ENCODE measurements at places on chromosomes 5 and 9.
A peak's percentile ranks its signal among the peaks of the same experiment; 100 is the strongest.

GRCh38 chr9:135077497-135078200 lies 9.8 kb upstream of the OLFM1 start:
- peak; percentile 94 for DNase-seq

DNA sequence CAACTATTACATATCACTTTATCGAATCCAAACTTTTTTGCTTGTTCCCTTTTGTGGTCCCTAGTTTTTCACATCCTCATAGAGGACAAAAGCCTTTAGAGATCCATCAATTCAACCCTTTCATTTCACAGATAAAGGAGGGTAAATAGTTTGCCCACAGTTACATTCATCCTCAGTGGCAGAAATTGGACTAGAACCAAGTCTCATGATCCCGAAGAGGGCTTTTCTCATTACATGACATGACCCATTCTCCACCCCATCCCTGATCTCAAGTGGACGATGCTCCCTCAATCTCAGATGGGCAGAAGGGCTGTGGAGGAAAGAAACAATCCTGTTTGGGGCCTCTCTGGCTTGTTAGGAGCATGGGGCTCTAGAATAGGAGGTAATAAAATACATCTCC lies 23.1 kb downstream of the TICAM2 start:
- no peak for DNase-seq

- no peak for DNase-seq
Measured at GRCh38 chr9:91342575-91342974, 19.1 kb downstream of the AUH start.

- peak; percentile 23 for DNase-seq
Measured at GRCh38 chr5:168286386-168286785, 5.1 kb upstream of the WWC1 start.

DNA sequence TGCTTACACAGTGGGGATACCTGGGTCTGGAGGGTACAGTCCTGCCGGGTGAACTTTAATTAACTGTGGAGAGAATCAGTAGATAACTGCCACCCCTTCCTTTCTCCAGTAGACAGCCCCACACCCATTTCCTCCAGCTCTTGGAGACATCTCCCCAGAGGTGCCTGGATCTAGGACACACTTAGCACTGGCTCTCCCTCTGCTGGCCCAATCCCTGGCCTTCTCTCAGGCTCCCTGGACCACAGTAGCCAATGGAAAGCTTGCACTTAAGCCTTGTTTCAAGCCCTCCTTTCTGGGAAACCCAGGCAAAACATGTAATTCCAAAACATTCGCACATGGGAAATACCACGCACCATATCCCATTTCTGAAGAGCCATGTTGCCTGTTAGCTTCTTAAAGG lies 169.2 kb upstream of the GAS1 start:
- DNase-seq, result no peak

DNA sequence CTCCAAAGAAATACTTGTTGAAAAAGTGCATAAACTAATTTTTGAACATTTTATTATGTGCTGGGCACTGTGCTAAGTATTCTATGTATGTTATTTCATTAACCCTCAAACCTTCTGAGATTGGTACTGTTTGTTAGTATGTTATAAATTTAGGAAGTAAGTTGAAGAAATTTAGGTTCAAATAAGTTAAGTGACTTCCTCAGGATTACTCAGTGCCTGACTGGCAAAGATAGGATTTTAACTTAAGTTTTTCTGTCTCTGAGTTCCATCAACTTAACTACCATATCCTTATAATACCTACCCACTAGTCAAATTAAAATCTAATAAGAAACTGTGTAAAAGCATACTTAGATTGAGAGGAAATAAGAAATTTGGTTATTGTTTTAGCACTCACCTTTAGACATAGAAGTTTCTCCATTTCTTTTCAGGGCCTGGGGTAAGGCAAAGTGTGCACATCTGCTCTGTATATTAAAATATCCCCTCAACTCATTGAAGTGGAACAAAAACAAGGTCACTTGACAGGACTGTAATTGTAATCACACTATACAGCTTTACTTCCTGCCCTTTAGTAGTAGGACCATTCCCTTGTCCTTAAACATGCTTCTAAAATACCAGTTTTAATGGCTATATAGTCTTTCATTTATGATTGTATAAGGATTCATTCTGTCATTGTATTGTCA lies 15.2 kb downstream of the TGFBR1 start:
- no peak for DNase-seq

- DNase-seq, result no peak
Measured at GRCh38 chr5:18091758-18092157, 457.5 kb downstream of the TAF11L14 start.

- no peak for DNase-seq
Measured at GRCh38 chr9:113261917-113262671, 13.3 kb downstream of the CDC26 start.

GRCh38 chr5:7422316-7423106 lies 26.6 kb downstream of the ADCY2 start:
- no peak for DNase-seq

GRCh38 chr9:122227575-122227900 lies 1.2 kb downstream of the LHX6 start:
- no peak for DNase-seq

- peak; percentile 58 for DNase-seq
Measured at GRCh38 chr9:132214027-132214622, 52.3 kb downstream of the NTNG2 start.

DNA sequence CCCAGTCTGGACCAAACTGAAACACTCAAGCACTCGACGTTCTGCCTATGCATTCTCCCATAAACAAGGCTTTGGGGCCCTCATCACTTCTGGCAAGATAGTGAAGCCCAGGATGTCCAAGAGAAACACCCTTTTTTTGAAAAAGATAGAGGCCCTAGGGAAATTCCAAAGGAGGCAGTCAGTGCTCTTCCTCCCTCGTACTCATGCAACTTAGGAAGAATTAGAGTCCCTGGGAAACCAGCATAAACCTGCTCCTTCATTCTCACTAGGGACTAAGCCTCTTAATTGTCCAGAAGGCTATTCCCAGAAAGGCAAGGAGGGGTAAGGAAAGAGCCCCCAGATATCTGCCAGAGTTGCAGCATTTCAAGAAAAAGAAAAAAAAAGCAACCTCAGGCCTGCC lies 7.8 kb upstream of the RUSC2 start:
- DNase-seq, result no peak

GRCh38 chr5:71907608-71908145 lies 188.6 kb downstream of the CARTPT start:
- no peak for DNase-seq

- no peak for DNase-seq
Measured at GRCh38 chr9:80437091-80437640, 865.4 kb downstream of the TLE4 start.

DNA sequence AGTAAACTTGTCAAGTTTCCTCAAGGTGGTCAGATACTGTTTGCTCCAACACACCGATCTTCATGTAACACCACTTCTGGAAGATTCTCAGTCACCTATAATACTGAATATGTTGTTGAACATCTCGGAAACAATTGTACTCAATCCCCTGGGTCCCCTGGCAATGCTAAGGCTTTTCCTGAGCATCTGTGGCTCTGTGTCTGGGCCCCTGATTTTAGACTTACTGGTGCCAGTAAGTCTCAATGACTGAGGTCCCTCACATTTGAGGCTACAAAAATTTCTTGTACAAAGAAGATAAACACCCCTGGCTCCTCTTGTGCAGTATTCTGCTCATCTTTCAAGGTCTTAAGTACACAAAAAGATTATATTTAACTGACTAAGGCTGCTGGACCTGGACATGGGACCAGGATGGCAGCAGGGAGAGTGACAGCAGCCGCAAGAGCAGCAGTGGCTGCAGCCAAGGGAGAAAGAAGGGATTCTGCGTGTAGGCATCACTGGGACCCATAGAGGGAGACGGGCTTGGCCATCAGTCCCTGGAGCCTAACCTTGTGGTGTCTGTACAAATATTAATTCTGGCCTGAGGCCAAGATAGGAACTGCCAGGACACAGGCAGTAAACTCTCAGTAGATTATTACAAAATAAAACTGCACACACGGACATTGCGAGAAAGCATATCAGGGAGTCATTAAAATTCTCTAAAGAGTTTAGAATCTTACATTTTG lies 49.0 kb upstream of the TNPO1 start:
- no peak for DNase-seq

DNA sequence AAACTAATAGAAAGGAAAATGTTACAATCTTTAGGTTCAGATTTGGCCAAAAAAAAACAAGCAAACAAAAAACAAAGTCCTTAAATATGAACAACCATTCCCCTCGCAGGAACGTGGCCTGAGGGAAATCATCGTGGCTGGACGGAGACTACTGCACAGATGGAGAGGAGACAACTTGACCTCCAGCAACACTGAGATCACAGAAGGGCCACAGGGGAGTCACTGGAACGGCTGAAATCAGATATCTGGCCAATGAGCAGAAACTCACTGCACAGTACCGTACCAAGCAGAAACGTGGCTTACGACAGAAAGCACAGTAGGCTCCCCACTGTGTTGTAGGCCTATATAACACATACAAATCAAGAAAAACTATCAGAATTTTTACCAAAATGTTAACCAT lies 27.7 kb downstream of the CAMSAP1 start:
- no peak for DNase-seq

GRCh38 chr9:108978205-108978604 lies 35.1 kb downstream of the CTNNAL1 start:
- DNase-seq, result no peak

- DNase-seq, result no peak
Measured at GRCh38 chr9:84815554-84815953, 146.0 kb downstream of the NTRK2 start.

DNA sequence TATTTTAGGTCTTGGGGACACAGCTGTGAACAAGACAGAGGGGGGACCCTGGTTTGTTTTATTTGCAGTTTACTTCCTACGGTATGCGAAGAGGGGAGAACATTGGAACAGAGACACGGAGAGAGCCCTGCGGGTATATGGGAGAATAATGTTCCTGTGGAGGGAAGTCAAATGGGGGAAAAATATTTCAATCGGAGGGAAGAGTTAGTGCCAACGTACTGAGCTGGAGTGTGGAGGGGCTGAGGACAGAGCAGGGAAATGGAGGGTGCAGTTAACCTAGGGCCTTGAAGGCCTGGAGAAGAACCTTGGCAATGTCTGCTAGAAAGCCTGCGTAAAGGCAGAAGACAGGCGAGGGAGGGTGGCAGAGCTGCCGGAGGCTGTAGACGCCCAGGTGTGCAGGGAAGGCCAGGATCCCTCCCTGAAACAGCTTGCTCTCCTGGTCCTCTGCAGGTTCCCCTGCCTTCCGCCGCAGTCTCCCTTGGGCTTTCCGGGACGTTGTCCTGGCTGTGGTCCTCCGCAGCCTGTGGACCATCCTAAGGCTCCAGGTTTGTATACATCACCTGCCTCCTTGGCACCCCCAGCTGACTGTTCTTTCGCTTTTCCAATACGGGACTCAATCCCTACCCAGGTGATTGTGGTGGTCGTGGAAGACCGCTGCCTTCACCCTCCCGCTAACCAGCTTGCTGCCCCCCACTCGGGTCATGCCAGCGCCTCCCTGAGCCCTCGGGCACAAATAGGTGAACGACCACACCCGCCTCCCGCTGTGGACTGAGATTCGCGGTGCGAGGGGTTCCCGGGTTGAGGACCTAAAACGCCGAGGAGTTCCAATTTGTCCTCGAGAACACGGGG lies 1.9 kb upstream of the RACK1 start:
- no peak for DNase-seq

GRCh38 chr5:95070453-95070852 lies 214.4 kb downstream of the MCTP1 start:
- DNase-seq, result no peak

DNA sequence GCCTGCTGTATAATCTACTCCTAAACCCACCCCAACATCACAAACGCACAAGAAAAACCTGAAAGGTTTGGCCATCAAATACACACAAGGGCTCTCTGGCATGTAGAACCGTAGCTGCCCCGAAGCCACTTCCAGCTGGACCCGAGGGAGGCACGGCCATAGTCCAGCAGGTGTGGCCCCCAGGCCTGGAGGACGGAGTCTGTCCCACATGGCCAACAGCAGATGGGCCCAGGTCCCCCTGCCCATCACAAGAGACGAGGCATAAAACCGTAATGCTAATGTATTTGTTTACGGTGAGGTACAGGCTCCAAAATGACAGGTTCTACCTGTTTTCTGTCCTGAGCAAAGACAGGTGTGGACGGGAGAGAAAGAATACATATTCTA lies 234.2 kb downstream of the SYK start:
- DNase-seq, result no peak

- no peak for DNase-seq
Measured at GRCh38 chr9:33934188-33934878, 114.4 kb downstream of the UBAP2 start.

DNA sequence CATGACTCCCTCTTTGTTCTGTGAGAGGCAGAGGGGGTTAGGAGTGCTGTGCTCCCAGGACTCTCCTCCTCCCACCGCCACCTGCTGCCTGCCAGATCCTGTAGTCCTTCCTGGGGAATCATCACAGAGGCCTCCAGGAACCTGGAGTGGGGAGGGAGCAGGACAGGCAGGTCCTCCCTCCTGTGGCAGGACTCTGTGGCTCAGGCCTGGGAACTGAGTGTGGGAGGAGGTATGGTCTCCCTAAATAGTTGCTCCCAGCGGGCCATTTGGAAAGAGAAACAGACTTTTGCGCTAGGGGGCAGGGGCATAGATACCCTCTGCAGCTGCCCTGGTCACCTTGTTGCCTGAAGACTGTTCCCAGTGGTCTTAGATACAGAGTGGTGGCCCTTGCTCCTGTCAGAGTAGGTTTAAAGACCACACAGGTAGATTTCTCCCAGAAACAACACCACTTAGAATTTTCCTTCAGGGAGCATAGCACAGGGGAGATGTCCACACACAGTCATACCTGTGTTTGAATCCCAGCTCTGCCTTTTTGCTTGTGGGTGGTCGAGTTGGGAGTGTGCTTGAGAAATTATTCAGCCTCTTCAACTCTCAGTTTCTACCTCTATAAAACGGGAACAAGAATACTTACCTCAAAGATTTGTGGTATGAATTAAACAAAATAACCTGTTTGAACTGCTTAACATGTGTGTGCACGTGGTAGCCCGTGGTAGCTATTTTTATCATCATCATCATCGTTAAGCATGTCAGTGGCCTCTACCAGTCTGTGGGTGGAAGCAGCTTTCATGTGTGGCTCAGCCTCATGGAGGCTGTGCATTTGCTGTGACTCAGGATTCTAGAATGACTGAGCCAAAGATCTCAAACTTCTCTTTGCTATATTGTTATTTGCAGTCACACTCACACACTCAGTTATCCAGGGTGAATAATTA lies 55.8 kb downstream of the SLC22A5 start:
- no peak for DNase-seq

DNA sequence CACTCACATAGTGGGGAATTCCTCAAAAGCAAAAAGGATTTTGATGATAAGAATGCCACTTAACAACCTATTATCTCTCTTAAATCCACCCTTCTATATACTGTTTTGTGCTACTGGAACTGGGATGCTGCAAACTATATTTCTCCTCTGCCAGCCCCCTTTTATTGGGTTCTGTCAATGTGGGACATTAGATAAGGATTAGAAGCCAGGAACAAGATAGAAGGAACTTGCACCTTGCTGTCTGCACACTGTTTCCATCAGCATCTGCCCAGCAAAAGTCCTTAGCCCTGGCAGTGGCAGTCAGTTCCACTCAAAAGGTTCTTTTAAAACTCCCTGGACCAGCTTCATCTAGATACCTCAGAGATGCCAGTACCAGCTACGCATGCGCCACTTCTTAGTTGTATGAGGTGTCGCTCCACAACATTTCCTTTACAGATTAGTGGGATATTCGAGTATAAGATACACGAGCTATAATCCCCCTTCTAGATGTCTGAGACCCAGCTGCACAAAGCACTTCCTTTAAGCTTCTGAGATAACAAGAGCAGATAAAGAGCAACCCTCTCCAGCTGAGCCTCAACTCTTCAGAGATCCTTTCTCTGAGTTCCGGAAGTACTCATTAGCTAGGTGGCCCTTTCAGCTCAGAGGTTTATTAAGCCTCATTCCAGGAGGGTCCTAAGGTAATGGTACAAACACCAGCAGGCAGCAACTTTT lies 45.3 kb downstream of the CERT1 start:
- DNase-seq, result no peak

GRCh38 chr5:38782180-38782835 lies 63.5 kb upstream of the OSMR start:
- DNase-seq, result no peak

Data from nephron progenitor cell (in vitro differentiated cells).